Spleen (tissue), 13 donors: ENCODE measurements at places on chromosomes 1 and 21. TPM values are rescaled to one million over a fixed set of nuclear protein-coding genes. Genes with fewer than 3 reads are reported as not detected.

CFHR5 gene
- not detected for total RNA-seq

CLCA4 gene
- total RNA-seq: not detected

FGR gene
- 111 TPM for total RNA-seq

- H3K36me3 ChIP-seq: no peaks in the 10 kb centered on the region
- no peak overlapping the region for H3K4me3 ChIP-seq
- H3K4me1 ChIP-seq: no peaks in the 10 kb centered on the region
- peaks cover 21% of the 10 kb centered on the region for H3K27me3 ChIP-seq
- no peak overlapping the region for H3K27ac ChIP-seq
- no peak for DNase-seq
Measured at GRCh38 chr1:29876902-29877301, 640.6 kb downstream of the PTPRU start.

DNA sequence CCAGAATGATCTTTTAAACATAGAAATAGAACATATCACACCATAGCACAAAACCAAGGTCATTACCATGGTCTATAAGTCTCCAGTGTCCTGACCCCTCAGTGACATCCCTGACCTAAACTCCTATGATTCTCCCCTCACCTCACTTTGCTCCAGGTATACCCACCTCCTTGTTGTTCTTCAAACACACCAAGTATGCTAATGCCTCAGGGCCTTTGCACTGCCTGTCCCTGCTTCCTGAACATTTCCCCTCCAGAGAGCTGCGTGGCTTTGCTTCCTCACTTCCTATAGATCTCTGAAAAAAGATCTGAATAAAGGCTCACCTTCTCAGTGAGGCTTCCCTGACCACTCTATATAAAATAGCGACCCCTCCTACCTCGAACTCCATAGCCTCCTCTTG is 1.1 kb downstream of the GOLT1A start:
- DNase-seq: no peak
- no peak overlapping the region for H3K4me3 ChIP-seq
- no peaks in the 10 kb centered on the region for H3K27me3 ChIP-seq

- peaks cover 4% of the 10 kb centered on the region for H3K36me3 ChIP-seq
- H3K4me3 ChIP-seq: no peak overlapping the region
- no peaks in the 10 kb centered on the region for H3K27me3 ChIP-seq
- no peaks in the 10 kb centered on the region for H3K4me1 ChIP-seq
Measured at GRCh38 chr1:3505161-3505560, 50.7 kb downstream of the ARHGEF16 start.

- no peak overlapping the region for H3K27ac ChIP-seq
- no peak overlapping the region for H3K4me3 ChIP-seq
- H3K36me3 ChIP-seq: no peaks in the 10 kb centered on the region
- no peak for DNase-seq
- peaks cover 18% of the 10 kb centered on the region for H3K27me3 ChIP-seq
Measured at GRCh38 chr21:37008724-37009123, 2.2 kb downstream of the RIPPLY3 start.

DNA sequence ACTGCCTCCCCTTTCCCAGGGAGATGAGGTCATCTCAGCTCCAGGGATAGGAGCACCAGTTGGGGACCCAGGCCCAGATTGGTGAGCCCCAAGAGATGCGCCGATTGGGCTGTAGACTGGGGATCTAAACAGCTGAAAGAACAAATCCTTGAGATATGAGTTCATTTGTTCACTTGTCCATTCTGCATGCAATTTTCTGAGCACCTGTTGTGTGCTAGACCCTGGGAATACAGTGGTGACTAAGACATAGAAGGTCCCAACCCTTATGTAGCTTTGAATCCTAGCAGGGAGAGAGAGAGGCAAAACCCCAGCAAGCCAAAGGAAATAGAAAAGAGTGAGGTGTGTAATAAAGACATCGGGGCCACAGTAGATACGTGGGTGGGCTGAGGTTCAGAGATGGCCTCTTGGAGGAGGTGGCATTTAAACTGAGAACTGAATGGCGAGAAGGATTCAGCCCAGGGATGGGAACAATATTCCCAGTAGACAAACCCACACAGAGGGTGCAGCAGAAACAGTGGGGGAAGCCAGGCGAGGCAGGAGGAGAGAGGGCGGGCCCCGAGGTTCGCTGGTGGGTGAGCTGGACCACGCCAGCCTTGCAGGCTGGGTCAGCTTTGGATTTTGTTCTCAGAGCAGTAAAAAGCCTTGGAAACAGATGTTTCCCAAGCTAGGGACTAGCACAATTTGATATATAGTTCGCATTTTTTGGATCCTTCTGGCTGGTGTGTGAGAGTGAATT is 105.6 kb upstream of the ACTL8 start:
- H3K4me3 ChIP-seq: no peak overlapping the region
- H3K27me3 ChIP-seq: no peaks in the 10 kb centered on the region
- DNase-seq: no peak

- DNase-seq: no peak
- H3K4me1 ChIP-seq: no peaks in the 10 kb centered on the region
- H3K27ac ChIP-seq: no peak overlapping the region
- H3K36me3 ChIP-seq: no peaks in the 10 kb centered on the region
Measured at GRCh38 chr1:202075389-202075788, 47.3 kb upstream of the GPR37L1 start.

DNA sequence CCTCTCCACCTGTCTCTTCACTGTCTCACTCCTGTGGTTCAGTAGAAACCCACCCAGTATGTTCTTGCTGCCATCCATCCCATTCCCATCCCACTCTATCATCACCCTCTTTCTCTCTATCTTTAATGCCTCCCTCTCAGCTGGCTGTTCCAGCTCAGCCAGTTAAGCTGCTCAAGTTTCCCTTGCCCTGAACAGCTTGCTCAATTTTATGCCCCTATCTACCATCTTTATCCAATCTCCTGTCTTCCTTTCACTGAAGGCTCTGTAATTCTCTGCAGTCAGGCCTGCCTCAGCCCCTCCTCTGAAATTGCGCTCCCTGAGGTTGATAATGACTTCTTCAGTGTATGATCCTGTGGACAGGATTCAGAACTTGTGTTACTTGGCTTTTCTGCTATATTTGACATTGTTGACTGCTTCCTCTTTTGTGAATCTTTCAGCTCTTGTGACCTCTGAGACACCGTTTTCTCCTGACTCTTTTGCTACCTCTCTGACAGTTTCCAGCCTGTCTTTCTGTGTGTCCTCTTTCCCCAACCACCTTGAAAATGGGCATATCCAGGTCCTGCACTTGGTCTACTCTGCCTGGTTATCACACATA is 13.9 kb upstream of the BCAR3 start:
- H3K36me3 ChIP-seq: no peaks in the 10 kb centered on the region
- no peak overlapping the region for H3K27ac ChIP-seq
